ENCODE measurements at places on chromosomes 3 and 15. TPM values are rescaled to one million over a fixed set of nuclear protein-coding genes. Genes with fewer than 3 reads are reported as not detected.

The TRIM71 gene
- 0.18 TPM for total RNA-seq

The EFCAB12 gene
- 0.56 TPM for total RNA-seq

The MAP1A gene
- total RNA-seq, result 0.86 TPM

The LSAMP gene
- not detected for total RNA-seq

The AMT gene
- 4.4 TPM for total RNA-seq

The SPSB4 gene
- not detected for total RNA-seq

The DLL4 gene
- not detected for total RNA-seq

The ALDH1L1 gene
- total RNA-seq, result not detected

The EPB42 gene
- total RNA-seq, result not detected

The ABCC5 gene
- 17.7 TPM for total RNA-seq

The TICRR gene
- 27.0 TPM for total RNA-seq

The PLA2G4D gene
- not detected for total RNA-seq

The NOX5 gene
- total RNA-seq, result not detected

The FOXL2 gene
- not detected for total RNA-seq

The SELENOT gene
- total RNA-seq, result 77.6 TPM

The USP50 gene
- not detected for total RNA-seq

The GRK7 gene
- total RNA-seq, result 0.07 TPM

The TTLL13 gene
- total RNA-seq, result 1.1 TPM

The NRROS gene
- total RNA-seq, result 24.2 TPM

The LRRIQ4 gene
- total RNA-seq, result 0.18 TPM

The SCAPER gene
- 31.4 TPM for total RNA-seq
